ENCODE measurements at places on chromosomes 1 and 21.

DNA sequence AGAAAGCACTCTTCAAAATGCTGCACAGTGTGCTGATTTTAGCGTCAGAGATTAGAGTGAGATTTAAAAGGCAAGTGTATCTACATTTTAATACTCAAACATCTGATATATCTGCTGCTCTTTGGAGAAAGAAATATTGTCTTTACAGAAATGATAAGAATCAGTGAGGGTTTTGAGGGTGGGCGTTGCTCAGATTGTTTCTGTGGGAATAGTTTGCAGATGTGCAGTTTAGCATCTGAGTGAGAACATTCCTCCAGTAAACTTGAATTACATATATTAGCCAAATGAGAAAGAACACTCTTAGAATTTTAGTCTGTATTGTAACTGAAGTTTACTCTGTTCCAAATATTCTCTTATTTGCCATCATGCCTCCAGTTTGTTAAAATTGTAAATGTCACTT is 549.2 kb downstream of the NEGR1 start:
- DNase-seq, result no peak

GRCh38 chr21:36022427-36023091 is 37.8 kb downstream of the SETD4 start:
- DNase-seq, result no peak

DNA sequence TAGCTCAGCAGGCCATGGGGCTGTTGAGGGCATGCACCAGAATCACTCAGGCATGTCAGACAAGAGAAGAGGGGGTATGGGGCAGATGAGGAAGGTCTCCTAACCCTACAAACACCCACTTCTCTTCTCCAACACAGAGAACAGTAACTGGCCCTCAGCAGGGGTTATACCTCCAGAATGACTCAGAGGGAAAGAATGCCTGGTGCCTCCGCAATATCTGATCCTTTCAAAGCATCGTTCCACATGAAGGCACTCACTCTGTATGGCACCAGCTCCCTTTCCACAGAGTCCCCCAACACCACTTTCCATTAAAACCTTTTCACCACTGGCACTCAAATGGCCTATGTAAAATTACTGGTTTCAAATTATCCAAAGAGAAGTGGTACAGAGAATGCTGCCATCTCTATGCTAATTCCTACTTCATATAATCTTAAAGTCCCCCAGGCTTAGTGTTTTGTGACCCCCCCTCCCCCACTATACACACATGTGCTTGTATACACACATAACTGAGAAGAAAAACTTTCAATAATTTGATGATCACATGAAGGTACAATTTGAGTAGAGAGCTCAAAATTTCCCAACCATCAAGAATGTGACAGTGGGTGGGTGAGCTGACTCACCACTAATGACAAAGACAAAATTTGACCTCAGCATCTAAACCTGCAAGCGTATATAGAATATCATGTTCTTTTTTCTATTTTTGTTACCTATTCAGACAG is 91.5 kb downstream of the SIPA1L2 start:
- DNase-seq, result no peak

DNA sequence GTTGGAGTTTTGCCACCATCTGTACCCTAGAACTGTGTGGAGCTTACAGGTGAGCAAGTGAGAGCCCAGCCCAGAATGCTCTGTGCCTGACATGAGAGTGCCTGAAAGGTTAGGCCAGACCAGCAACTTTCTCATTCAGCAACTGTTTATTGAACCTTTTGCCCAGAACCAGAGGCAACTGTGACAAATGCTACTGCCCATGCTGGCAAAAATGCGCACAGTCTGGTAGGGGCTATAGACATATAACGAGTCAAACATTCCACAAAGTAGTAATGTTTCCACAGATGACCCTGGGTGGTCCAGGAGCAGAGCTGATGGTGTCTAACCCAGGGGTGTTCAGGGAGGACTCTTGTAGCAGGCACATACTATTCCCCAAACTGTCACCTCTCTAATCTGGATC is 56.0 kb upstream of the GCLM start:
- DNase-seq, result no peak

DNA sequence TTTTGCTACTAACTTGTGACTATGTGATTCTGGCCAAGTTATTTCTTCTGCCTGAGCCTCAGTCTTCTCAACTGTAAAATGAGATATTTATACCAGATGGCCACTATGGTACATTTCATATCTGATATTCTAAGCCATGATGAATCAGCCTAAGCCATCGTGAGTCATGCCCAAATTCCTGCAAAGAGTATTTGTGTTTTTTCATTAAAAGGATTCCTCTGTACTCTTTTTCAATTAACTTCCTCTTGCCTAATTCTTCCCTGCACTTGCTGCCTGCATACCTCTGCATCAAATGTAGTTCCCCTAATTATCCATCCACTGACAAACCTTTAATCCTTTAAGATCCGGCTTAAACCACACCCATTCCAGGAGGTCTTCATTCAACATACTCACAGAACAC is 575.1 kb upstream of the BEND5 start:
- no peak for DNase-seq

DNA sequence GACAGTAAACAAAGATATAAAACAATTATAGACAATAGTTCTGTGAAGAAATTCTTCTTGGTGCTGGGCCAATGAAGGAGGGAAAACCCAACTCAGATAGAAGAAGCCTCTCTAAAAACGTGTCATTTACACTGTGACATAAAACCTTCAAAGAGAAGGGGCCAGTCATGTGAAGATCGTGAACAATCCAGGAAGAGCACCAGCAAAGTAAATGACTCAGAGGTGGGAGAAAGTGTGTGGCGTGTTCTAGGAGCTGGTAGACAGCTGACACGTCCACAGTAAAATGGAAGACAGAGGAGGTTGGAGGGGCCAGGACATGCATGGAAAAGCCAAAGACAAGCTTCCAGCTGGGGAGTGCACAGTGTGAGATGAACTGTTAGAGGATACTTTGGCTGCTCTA is 143.6 kb downstream of the VAV3 start:
- no peak for DNase-seq

- no peak for DNase-seq
Measured at GRCh38 chr1:212520746-212521145, 87.8 kb upstream of the ATF3 start.

DNA sequence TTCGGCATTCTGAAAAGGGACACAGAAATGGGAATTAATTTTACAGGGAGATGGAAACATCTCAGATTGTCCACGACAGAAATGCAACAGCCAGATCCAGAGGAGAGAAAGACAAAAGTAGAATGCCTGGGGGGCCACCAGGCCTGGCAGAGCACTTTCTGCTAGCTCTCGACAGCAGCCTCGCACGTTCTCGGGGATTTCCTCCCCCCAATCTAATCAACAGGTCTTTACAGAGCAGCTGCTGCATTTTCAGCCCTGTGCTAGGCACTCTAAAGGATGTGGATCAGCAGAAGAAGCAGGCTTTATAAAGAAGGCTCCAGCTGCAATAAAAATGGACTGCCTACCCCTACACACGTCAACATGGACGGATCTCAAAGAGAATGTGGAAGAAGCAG is 10.6 kb downstream of the CSRP1 start:
- DNase-seq, result no peak

- DNase-seq, result no peak
Measured at GRCh38 chr1:94549706-94550105, 8.1 kb upstream of the F3 start.

- no peak for DNase-seq
Measured at GRCh38 chr1:81439046-81439823, 361.5 kb upstream of the ADGRL2 start.

DNA sequence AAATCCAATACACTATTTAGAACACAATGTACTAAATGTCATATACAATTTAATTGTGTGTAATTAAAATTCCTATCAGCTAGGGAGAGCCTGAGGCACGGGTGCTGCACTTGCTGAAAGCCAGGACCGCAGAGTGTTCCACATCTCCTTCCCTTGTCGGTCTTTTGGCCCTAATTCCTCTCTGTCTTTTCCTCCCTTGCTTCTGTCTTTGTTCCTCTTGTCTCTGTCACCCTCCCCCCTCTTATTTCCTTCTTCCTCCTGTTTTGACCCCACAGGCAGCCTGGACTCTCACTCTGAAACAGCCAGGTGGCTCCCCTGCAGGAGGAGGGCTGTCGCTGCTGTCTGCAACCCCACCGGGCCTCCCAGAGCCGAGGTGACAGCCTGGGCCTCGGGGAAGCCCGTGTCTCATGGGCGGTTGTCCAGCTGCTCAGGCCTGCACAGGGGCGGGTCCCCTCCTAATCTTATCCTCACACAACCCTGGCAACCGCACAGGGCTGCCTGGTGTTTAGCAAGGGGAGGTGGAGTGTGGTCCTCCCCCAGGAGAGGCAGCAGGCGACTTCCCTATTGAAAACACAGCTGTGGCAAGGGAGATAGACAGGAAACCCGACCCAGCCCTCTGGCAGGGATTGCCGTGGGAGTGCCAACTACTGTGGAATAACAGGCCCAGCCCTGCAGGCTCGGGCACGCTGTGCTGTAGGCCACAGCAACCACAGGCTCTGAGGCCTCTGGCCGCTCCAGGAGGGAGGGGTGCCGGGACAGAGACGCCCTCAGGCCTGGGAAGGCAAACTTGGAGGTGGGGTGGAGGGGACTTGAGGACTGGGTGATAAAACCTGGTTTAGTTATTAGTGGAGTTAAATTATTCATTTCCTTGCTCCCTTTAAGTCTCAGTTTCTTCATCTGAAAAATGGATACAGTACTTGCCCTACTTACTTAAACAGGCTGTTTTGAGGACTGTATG is 68.8 kb upstream of the WDR26 start:
- no peak for DNase-seq

DNA sequence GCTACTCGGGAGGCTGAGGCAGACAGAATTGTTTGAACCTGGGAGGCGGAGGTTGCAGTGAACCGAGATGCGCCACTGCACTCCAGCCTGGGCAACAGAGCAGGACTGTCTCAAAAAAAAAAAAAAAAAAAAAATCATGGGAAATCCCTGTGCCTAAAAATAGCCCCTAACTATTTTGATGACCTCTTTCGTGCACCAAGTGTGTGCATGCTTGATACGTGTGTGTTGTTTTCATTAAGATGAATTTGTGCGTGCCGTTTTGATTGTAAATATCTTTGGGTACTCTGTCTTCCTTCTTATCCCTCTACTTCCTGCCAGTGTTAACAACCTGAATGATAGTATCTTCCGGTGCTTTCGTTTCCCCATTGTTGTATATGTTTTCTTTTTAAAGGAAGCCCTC is 9.8 kb downstream of the CACYBP start:
- DNase-seq, result no peak

DNA sequence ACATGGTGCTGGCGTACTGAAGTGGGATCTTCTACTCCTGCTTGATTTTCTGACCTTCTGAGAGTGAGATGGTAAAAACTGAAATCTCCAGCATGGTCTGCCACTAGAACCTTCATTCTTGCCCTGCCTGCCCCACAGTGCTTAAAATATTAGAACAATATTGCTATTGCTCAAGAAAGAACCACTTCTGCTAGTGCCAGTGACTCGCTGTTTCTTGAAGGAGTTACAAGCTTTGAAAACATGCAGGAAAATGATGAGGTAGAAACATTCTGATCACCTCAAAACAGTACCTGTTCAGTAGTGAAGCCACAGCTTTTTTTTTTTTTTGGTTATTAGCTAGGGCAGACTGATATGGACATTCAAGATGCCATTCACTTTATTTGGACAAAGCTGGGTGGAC is 95.3 kb downstream of the BACH1 start:
- DNase-seq, result no peak

DNA sequence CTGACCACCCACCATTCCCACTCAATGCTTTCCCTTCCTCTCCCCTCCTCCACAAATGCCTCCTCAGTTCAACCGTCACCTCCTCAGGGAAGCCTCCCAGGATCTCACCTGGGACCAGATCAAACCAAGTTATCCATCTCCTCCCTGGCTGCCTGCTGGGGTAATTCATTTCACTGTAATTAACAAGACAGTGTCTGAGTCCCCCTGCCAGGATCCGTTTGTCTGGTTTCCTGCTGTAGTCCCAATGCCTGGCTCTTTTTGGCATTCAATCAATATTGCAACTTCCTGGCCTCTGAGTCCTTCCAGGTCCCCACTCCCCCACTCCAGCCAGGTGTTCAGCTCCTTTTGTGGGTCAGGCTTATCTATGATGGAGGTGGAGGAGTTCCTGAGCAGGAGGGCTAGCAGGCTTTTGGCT is 687.7 kb downstream of the PTPRU start:
- no peak for DNase-seq

- no peak for DNase-seq
Measured at GRCh38 chr1:201093962-201094361, 18.3 kb downstream of the CACNA1S start.

DNA sequence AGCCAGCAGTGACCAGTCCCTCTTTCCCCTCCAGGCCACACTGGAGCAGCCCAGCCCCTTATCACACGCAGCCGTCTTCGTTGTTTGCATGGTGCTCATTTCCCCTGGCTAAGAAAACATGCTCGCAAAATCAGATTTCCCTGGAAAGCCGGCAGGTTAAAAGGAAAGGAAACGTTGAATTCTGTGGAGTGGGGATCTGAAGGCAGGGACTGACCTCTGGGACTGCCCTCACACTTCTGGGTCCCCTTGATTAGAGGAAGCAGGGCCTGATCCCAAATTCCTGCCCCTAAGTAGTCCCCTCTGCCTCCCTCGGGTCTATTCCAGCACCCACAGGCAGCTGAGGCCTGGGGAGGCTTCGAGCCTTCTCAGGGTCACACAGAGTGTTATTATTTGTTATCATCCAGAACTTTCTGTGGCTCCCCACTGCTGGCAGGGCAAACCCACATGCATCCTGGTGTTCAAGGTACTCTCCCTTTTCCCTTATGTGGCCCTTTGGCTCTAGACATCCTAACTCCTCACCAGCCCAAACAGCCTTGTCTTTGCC is 125.2 kb upstream of the ZBTB40 start:
- DNase-seq, result no peak

- no peak for DNase-seq
Measured at GRCh38 chr1:92419642-92420041, 67.1 kb downstream of the GFI1 start.

DNA sequence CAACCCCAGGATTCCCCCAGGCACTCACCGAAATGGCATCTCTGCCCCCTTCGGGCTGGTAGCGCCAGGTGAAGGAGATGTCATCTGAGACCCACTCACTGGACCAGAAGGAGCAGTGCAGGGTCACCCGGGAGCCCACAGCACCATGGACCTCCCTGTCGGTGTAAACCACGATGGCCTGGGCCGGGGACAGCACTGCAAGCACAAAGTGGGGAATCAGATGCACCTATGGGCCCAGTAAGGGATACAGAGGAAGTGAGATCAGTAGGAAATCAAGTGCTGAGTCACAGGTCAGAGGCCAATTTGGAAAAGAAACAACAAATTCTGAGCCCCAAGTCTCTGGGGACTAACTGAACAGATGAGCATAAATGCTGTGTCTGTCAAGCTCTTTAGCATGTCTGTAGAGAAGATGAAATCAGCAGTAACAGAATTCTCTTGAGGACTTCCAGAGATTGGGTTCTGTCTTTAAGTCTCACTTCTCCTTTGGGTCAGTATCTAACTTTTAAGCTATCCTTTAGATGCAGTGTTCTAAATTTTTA is 2.5 kb downstream of the MPZ start:
- no peak for DNase-seq
